GM04503 (cell line): ENCODE measurements at places on chromosomes 1 and 21.

DNA sequence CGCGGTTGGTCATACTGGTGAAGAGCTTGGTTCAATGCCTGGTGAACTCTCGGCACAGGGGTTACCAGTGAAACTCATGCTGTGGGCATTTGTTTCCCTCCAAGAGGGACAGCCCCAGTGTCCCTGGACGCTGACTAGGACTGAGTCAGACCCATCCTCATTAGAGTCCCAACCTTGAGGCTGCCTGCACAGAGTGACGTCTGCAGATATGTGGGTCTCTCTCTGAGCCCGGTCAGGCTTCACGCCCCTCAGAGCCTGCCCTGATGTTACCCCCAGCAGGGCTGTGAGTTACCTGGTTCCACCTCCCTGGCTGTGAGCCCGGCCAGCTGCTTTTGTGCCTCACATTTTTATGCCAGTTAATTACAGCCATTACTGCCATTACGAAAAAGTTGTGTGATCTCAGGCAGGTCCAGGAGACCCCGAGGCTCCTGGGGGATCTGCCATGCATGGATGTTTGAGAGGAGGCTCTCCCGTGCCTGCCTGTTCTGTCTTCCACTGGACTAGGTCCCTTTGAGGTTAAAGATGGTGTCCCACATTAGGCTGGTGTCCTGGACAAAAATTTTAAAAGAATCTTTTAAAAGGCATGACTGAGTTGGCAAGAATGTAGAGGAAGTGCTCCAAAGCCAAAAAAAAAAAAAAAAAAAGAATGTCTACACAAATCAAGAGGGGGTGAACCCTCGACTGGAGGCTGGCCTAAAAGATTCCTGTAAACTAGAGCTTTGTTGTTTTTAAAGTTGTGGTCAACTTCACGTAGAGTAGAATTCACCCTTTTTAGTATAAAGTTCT lies 36.6 kb upstream of the PADI1 start:
- peak; percentile 83 for DNase-seq

DNA sequence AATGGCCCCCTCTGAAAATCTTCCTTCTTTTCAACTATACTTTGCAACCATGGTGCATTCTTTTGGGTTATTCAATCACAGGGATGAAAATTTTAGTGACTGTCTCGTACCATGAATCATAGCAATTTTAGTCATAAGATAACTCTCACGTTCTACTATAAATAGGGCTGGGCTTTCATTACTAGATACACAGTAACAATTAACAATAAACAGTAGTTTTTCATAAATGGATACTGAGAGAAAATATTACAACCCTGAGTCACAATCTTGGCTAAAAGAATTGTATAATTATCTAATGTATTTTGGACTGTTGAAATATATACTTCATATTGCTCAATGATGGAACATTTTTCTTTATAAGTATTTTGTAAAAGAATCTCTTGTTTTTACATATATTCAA lies 96.1 kb downstream of the TEX35 start:
- DNase-seq, result peak; percentile 91

DNA sequence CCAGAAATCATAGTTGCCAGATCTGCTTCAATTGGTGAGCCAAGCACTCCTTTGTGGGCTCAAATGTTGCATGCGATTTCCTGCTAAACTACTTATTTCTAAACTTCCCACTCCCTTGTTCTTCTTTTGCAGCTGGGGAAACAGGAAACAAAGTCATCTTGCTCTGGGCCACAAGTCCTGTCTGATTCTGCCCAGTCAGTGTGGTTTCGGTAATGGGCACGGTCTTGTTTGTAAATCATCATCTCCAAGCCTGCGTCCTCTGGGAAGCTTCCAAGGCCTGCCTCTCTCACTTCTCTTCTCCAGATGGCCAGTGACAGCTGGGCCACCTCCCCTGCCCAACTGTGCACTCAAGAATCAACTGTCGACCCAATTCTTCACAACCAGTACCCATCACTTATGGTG lies 4.4 kb downstream of the S100A8 start:
- no peak for DNase-seq

GRCh38 chr21:38496224-38496623 lies 2.1 kb downstream of the ERG start:
- no peak for DNase-seq

- no peak for DNase-seq
Measured at GRCh38 chr1:229159668-229160544, 111.0 kb upstream of the RAB4A start.

DNA sequence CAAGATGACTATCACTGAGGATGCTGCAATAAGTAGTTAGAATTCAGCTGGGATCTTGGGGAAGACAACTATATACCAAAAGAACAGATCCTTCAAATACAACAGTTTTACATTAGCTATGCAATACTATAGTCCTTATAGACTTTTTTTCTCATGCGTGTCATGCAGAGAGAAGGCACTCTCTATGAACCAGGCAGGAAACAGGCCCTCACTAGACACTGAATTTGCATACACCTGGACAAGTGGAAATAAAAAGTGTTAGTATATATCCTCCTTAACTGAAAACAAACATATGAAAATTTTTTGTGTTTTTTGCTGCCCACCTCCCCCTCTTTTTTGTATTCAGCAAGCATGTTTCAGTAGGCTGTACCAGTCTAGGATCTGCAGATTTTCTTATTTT lies 29.9 kb downstream of the TMCO1 start:
- no peak for DNase-seq

- no peak for DNase-seq
Measured at GRCh38 chr1:158049853-158050252, 56.4 kb downstream of the KIRREL1 start.

GRCh38 chr1:245124644-245125043 lies 30.1 kb upstream of the KIF26B start:
- DNase-seq, result no peak

DNA sequence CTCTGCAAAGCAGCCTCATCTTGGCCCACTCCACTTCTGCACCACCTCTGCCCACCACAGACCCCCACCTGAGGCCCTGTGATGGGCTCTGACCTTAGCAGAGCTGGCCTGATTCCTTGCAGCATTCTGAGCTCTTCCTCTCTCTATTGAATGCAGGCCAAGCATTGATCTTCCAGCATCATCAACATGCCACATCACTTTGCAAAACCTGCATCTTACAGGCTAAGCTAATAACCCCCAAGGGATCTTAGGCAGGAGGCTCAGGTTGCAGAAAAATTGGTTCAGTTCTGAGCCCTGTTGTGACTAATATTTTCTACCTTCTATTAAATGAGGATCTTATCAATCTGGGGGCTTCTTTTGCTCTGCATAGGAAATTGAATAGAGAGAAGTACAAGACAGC lies 78.7 kb downstream of the ATP1A1 start:
- DNase-seq, result no peak

- DNase-seq, result no peak
Measured at GRCh38 chr1:245258271-245258920, 103.6 kb downstream of the KIF26B start.

DNA sequence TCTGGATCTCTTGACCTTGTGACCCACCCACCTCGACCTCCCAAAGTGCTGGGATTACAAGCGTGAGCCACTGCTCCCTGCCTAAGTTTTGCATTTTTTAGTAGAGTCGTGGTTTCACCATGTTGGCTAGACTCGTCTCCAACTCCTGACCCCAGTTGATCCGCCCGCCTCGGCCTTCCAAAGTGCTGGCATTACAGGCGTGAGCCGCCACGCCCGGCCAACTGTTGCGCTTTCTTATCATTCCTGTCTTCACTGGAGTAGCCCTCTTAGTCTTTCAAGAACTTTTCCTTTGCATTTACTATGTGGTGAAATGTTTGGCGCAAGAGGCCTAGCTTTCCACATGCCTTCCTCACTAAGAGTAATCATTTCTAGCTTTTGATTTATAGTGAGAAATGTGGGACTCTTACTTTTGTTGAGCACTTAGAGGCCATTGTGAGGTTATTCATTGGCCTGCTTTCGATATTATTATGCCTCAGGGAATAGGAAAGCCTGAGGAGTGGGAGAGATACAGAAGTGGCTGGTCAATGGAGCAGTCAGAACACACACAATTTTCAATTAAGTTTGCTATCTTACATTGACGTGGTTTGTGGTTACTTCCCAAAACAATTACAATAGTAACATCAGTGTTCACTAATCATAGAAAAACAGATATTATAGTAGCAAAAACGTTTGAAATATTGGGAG lies 111.0 kb downstream of the ZMYM4 start:
- DNase-seq, result no peak

DNA sequence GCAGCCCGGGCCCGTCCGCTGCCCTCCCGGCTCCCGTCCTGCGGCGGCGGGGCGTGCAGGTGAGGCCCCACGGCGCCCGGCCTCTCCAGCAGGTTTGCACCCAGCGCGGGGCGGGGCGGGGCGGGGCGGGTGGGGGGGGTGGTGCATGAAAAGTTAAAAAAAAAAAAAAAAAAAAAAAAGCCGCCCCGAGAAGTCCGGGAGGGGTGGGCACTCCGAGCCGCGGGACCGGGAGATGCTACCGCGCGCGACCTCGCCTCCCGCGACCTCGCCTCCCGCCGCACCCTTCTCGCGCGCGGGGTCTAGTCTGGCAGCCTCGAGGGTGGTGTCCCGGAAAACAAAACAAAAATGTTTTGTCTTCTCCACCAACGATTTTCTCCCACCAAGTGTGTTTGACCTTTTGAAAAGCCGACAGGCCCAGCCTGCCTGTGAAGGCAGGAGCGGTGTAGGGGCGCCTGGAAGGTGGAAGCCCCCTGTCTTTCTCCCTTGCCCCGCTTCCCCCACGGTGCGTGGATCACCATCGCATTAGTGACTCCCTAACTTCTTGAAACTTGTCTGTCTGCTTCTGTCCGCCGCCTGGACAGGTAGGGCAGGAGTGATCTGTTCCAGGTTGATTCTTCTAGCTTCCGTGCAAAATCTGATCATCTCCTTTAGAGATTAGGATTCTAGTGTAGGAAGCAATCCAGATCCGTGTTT lies 569 bp downstream of the RCAN3 start:
- DNase-seq, result no peak

DNA sequence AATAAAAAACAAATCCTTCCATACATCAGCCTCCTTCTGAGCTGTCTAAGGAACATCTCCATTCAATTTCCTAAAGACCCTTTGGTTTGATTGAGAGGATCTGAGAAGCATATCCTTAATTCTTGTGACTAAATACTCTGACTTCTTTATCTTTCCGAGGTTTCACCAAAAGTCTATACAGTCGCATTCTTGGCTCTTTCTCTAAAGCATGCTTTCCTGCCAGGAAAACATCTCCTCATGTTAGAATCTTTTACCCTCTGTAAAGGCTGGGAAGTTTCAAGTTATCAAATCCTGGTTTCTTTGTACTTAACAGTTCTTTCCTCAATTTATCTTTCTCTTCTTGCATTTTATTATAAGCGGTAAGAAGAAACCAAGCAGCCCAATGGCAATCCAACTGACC lies 630.4 kb downstream of the PTPRC start:
- no peak for DNase-seq

- DNase-seq, result no peak
Measured at GRCh38 chr1:240941701-240942370, 329.9 kb upstream of the GREM2 start.

GRCh38 chr1:153490272-153491051 lies 30.0 kb upstream of the S100A7 start:
- peak; percentile 85 for DNase-seq

- peak; percentile 47 for DNase-seq
Measured at GRCh38 chr1:11176081-11176706, 13.0 kb upstream of the ANGPTL7 start.

GRCh38 chr1:184300446-184300845 lies 86.4 kb upstream of the C1orf21 start:
- no peak for DNase-seq
